ENCODE measurements at places on chromosomes 11 and 22.

- peak; percentile 65 for DNase-seq
These were observed 34.3 kb upstream of the MYRF start for GRCh38 chr11:61718046-61718531.

GRCh38 chr11:102476812-102477211 lies 24.2 kb upstream of the TMEM123 start:
- DNase-seq, result no peak

GRCh38 chr22:38040953-38041759 lies 16.0 kb upstream of the PICK1 start:
- no peak for DNase-seq

GRCh38 chr11:61447601-61448551 lies 18.0 kb downstream of the SDHAF2 start:
- DNase-seq, result no peak

DNA sequence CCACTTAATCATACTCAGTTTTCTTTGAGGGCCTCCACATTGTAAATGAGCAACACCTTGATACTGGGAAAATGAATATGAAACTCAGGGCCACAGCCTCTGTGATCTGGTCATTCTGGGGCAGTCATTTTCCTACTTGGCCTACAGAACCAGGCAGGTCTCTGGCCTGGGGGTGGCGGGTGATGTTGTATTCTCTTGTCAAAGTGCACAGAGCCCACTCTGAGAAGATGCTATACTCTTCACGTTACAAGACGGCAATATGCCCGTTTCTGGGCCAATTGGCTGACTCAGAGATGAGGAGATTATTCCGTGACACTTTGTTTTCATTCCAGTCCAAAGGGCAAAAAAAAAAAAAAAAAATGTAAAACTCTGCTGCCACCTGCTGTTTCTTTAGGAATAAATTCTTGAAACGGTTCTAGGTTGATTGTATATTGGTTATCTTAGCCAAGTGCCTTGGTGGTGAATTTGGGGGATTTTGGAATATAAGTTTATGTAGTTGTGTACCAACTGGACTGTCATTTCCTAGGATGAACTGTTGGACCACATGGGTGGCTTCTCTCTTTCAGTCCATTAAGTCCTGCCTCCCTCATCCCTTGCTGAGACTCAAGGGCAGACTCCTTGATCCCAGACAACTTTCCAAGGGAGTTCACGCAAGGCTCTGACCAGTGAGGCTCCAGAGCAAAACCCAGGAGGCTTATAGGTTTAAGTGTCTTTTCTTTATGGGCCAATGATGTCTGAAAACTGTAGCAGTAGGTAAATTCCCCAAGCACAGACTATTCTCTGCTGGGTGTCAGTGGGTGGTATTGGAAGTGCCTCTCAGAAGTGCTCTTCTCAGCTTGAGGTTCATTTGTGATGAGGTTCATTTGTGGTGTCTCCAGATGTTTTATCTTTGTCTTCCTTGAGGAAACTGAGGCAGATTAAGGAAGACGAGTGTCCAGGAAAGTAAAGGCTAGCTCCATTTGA lies 18.2 kb downstream of the ADM start:
- DNase-seq, result no peak

DNA sequence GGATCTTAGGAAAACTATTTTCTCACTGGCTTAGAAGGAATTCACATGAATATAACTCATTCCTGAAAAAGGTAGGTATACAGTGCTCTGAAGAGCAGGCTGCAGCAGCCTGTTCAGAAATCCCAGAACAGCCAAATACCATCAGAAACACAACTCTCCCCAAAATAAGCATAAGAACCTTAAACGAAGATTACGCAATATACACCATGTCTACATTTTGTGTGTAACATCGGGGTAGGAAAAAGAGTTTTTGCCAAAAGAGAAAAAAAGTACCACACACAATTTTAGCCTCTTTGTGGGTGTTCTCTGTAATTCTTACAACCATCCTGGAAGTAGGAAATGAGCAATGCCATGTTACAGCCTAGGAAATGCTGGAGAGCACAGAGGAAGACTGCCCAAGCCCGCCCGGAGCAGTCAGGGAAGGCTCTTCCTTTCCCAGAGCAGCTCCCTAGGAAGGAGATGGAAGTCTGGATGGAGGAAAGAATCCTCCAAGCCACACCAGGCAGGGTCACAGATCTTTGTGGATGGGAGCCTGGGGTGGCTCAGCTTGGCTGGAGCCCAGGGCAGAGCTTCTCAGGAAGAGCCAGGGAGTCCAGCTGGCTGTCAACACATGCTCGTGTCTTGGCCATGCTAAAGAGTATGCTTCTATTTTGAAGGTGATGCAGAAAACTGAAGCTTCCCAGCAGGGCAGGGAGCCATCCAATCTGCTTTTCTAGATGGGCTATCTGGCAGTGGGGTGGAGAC lies 49.7 kb upstream of the ARFGAP3 start:
- no peak for DNase-seq

DNA sequence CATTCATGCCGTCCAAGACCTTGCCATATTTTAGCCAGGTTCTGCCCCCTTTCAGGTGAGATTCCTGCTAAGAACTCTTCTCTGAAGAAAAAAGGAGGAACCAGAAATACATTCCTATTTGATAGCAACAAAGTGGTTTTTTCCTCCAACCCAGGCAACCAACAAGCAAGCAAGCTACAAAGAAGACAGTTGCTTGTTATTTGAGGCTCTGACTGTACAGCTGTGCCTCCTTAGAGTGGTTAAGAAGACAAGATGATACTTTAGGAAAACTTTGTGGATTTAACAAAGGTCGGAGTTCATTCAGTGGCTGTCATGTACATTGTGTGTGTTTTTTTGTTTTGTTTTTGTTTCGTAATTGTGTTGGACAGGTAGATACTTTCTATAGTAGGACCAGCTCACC lies 21.7 kb downstream of the TEAD1 start:
- no peak for DNase-seq

GRCh38 chr11:128052912-128053641 lies 534.3 kb downstream of the ETS1 start:
- no peak for DNase-seq

GRCh38 chr11:103384652-103385051 lies 275.4 kb downstream of the DYNC2H1 start:
- no peak for DNase-seq

DNA sequence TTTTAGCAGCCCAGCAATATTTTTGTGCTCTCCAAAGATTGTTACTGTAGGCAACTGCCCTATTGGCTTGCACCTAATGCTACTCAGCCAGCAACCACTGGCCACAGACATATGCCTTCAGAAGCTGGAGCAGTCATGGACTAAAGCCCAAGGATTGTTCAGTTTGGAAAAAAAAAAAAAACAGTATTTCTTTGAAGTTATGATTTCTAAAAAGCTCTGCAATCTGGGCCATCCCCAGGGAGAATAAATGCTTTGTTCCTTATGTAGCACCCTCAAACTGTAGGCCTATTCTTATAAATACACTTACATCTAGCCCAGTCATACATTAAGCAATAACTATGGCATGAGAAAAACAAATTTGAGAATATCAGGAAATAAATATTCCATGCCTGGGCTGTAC lies 2190.5 kb upstream of the RAG2 start:
- no peak for DNase-seq

GRCh38 chr22:28154861-28155260 lies 235.8 kb upstream of the PITPNB start:
- DNase-seq, result no peak

- DNase-seq, result no peak
These were observed 6.7 kb downstream of the ETS1 start for GRCh38 chr11:128580612-128581011.

GRCh38 chr11:17391493-17392355 lies 3.3 kb upstream of the KCNJ11 start:
- DNase-seq, result no peak

GRCh38 chr11:94939346-94939745 lies 34.0 kb downstream of the CWC15 start:
- no peak for DNase-seq

DNA sequence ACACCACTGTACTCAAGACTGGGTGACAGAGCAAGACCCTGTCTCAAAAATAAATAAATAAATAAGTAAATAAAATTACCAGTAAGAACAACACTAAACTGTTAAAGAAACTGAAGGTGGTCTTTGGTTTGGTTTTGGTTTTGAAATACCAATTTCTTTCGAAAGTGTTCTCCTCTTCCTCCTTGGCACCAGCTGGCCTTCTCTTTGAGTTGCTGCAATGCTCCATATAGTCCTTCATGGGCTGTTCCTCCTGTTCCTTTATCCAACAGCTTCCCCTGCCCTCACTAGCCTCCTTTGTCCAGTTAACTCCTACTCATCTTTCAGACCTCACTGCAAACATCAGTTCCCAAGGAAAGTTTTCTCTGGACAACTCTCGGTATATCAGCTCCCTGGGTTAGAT lies 5.0 kb upstream of the UVRAG start:
- DNase-seq, result no peak

DNA sequence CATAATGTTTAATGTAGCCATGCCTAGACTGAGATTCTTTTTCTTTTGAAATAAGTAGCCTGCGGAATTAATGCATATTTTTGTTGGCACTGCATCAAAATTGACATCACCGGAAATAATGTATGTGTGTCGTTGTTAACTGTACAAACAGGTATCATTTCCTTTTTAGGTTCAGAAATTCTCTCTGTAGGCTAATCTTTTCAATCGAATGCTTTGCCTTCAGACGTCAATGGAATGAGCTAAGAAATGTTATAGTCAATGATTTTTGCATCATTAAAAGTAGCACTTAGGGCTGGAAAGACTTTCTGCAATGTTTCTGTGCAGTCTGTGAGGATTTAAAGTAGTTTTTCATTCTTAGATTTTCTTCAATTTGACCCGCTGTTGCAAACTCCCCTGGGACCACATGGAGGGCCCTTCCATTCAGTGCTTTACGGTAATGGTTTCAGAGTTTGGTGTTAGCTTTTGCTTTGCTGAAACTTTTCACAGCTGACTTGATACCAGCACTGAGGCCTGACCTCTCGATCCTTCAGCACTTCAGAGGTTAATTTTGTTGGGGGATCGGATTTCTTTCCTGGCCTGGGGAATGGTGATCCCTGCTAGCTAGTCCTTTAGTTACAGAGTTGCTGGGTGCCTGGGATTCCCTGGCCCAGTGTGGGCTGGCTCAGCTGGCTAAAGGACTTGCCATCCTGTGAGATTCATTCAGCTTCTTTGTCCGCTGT lies 137.8 kb downstream of the DBX1 start:
- DNase-seq, result peak; percentile 85

- DNase-seq, result no peak
These were observed 2.0 kb upstream of the FJX1 start for GRCh38 chr11:35615921-35616900.

DNA sequence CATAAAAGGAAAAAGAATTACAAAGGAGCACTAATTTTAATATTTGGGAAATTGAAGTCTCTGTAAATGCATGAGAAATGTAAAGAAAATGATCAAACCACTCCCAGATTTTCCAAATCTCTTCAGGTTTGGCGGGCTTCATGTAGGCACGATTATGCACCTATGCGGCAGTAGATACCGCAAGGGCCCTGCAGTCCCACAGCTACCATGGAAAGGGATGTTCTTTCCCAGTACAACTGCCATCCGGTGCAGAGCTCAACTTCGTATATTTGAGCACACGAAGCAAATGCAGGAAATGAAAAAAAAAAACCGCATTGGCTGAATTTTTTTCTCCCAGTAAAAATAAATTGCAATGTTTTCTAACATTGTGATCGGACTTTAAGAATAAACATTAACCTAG lies 1.4 kb downstream of the SLC17A6 start:
- no peak for DNase-seq

DNA sequence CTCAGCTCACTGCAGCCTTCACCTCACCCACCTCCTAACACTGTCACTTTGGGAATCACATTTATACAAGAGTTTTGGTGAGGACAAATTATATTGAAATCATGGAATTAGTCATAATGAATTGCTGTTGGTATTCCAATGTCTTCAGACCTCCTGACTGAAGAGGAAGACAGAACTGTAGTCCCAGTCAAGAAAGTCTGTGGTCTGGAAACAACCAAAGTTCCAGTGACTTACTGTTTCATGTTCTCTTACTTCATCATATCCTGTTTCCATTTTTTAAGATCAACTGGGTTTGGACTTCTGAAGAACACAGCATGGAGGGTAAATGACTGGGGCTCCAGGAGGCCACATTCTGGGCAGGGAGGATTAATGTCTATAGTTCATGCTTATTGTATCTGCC lies 43.0 kb upstream of the HIPK3 start:
- no peak for DNase-seq

DNA sequence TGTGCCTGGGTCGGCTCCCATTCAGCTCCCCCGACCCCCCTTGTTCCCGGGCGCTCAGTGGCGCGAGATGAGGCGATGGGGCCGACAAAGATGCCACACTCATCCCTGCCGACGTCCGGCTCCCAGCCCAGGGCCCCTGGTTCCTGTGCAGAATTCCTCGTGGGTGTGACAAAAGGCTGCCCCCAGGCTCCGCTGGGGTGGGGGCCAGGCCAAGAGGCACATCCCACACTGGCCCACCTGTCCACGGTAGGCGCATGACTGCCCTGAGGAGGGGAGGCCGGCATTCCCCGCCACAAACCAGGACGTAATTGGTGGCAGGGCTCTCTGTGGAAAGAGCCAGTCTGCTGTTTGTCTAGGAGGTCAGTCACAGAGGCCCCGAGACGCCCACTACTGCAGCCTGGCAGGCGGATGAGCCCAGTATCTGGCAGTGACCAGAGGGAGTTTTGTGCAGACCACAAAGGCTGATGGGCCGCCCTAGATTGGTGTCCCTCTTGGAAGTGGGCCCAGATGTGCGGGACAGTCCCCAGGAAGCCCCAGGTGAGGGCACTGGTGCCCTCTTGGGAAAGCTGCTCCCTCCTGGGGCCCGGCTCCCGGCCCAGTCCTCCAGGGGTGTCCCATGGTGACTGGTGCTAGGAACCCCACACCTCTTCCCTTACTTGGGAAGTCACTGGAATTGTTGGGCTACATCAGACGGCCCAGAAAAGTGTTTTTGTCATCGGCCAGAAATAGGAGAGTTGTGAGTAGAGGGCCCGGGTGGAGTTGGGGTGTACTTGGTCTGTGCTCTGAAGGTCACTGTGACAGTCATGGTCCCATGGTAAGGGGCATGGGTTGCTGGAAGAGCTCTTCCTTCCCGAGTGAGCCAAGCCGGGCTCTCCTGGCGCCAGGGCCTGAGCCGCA lies 5.8 kb downstream of the CCND1 start:
- DNase-seq, result no peak

GRCh38 chr11:78607696-78608095 lies 33.0 kb upstream of the NARS2 start:
- DNase-seq, result no peak

DNA sequence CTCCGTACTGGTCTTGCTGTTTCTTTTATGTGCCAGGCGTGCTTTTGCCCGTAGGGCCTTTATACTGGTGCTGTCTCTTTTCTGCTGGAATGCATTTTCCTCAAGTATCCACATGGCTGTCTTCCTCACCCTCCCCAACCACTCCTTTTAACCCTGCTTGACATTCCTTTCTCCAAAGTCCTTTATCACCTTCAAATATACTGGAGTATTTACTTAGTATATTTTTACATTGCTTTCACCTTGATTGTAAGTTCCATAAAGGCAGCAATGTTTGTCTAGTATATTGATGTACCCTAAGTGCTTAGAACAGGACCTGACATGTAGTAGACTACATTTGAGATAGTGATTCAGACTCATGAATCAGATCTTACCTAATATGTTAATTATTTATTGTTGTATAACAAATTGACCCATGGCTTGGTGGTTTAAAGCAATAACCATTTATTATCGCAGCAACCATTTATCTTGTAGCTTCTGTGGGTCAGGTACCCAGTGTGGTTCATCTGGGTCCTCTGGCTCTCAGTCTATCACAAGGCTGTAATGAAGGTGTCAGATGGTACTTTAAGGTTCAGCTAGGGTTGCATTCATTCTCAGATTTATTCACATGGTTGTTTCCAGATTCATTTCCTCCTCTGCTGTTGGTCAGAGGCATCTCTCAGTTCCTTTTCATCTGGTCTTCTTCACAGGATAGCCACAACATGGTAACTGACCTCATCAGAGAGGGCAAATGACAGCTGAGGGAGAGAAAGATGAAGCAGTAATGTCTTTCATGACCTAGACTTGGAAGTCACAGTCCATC lies 34.2 kb downstream of the DDX10 start:
- DNase-seq, result no peak
